Coronary artery (tissue), 2 donors: ENCODE measurements at places on chromosomes 6 and 20.

DNA sequence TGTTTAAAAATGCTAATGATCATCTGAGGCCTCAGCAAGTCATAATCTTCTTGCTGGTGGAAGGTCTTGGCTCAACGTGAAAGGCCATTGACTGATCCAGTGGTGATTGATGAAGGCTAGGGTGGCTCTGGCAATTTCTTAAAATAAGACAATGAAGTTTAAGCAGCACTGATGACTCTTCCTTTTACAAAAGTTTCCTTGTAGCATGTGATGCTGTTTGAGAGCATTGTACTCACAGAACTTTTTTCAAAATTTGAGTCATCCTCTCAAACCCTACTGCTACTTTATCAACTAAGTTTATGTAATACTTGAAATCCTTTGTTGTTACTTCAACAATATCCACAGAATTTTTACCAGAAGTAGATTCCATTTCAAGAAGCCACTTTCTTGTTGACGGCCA lies 382.3 kb downstream of the ESR1 start:
- DNase-seq: no peak

- no peak for DNase-seq
Observed at GRCh38 chr20:24370249-24370648, 99.2 kb upstream of the SYNDIG1 start.

GRCh38 chr20:61951695-61952533 lies 113.8 kb downstream of the TAF4 start:
- DNase-seq: no peak

DNA sequence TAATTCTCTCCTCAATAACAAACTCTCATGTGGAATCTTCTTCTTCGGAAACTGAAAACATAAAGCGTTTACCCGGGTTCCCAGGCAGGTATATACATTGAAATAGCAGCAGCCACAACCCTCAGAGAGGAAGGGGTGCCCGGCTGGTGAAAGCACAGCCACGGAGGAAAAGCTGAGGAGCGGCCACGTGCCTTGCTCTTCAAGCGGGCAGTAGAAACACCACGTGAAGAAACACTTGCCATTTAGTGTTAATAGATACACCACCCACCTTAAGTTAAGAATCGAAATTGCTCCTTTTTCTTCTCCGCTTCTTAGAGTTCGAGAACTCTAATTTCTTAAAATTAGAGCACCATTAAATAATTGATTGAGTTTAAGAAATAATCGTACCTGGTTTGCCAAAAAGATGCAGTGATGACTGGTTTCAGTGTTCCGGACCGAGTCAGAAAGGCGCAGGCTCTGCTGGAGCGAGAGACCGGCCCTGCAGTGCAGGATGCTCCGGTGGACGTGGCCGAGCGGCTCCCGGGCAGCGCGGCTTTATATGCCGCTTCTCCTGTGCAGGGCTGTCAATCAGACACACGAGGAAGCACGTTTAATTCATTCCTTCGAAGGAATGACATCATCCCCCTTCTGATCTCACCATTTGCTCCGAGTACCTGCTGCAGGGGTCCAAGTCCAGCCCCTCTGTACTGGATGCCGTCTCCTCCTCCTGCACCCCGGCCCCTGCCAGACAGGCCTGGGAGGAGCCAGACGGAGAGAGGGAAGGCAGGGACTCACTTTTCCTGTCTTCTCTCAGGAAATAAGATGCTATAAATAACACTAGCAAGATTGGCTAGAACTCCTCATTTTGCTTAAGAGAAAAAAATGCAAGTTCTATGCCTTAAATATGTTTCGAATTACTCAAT lies at the start of gene THBS2:
Gene THBS2, minus strand, starts transcription at position 510 of the 902 bp plus-strand sequence. CDS start 3,062 bp downstream, outside the sequence.
- no peak for DNase-seq

GRCh38 chr6:53761036-53761435 lies 33.8 kb upstream of the LRRC1 start:
- DNase-seq: no peak

- no peak for DNase-seq
Observed at GRCh38 chr6:3009930-3010329, 10.2 kb downstream of the NQO2 start.

GRCh38 chr6:129368970-129369369 lies 341.0 kb downstream of the ARHGAP18 start:
- DNase-seq: no peak

- DNase-seq: no peak
Observed at GRCh38 chr20:36544134-36545018, 3.1 kb downstream of the MYL9 start.

GRCh38 chr6:161373905-161374451 lies 100.1 kb upstream of the AGPAT4 start:
- DNase-seq: no peak

- DNase-seq: no peak
Observed at GRCh38 chr6:24606200-24606930, 39.6 kb downstream of the KIAA0319 start.
